SK-MEL-5 (cell line): ENCODE measurements at places on chromosomes 3 and 15.

GRCh38 chr3:71031181-71031580 lies 552.3 kb downstream of the FOXP1 start:
- DNase-seq = no peak

- no peak for DNase-seq
Measured at GRCh38 chr3:115698851-115699591, 75.7 kb downstream of the GAP43 start.

DNA sequence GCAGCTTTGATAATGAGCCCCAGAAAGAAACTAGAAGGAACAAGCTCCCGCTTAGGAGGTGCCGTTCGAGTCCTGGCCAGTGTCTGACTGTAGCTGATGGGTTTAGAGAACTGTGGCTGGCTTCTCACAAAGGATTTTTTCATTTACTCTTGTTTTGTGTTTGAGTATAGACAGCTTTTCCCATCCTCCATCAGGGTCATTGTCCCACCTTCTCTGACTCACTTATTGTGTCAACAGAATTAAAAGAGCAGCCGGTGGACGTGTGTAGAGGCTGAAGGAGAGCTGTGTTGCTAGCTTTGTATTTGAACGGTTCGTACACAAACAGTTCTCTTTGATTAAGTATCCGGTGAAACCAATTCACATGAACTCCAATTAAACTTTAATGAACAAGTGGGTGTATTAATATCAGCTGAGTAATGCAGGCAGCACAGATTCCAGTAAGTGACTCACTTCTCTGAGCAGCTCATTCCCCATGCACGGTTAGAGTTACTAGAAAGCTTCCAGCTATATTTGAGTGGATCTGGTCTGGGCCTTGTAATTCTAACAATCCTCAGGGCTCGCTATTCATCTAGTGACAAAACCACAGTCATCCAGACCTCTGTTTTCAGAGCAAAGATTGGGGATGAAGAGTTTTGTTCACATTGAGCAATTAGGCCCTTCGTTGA lies 141.0 kb downstream of the LPP start:
- DNase-seq = peak; percentile 73

- no peak for DNase-seq
Measured at GRCh38 chr3:45878124-45878523, 8.2 kb upstream of the CCR9 start.

DNA sequence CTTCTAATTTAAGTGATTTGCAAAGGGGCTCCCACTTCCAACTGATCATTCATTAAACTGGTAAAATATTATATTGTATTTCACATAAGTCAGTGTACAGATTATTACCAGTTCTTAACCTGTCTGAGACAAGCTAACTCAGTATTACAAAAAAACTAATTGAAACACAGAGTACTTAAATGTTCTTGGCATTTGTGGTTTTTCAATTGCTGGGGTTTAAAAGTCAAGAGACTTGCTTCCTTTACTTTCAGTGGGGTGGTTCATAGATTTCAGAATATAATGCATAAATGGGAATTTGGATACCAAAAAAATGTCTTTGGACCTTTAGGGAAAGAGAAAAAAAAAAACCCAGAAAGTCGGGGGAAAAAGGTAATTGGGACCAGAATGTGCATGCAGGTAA lies 85.0 kb downstream of the ATP10A start:
- no peak for DNase-seq

DNA sequence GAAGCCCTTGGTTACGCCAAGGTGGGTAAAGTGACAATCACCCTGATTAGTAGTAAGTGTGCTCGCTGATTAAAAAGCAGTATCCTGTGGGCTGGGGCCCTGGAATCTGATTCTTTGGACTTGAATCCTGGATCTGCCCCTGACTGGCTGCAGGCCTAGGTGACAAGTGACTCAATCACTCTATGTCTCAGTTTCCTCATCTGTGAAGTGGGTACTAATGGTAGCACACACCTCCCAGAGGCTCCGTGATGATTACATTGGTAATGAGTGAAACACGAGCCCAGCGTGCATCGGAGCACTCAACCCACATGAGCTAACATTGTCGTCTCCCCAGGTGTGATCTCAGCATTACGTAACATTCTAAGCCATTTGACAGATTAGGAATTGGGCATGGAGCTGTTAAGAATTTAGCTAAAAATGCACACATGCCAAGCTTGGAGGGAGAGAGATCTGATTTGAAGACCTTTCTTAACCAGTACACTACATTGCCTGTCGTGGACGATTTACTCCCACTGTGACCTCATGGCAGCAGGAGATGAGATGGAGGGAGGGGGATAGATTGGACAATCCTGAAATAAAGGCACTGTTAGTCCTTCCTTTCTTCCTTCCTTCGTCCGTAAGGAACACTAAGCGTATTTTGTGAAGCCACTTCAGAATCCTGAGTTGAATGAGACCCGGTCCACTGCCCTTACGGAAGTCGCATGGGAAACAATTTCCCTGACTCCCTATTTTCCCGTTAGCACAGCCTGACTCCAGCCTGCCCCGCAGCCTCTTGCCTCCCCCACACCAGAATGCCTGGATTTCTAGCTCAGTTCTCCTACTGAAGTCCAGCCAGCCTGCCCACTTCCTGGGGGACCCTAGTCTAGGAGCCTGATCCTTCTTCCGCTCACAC lies 32.1 kb downstream of the MGLL start:
- DNase-seq = no peak

GRCh38 chr15:71231758-71232157 lies 116.5 kb downstream of the THSD4 start:
- DNase-seq = no peak

DNA sequence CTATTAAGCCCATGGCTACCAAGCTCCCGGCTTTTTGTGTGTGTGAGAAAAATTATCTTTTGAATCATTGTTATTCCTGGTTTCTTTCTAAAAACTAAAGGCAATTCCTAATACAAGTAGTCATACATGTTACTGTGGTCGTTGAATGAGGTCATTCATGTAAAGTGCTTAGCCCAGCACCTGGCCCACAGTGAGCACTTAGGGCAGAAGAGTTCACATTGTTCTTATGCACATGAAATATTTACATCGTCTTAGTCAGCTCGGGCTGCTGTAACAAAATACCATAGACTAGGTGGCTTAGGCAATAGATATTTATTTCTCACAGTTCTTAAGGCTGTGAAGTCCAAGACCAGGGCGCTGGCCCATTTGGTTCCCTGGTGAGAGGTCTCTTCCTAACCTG lies 216.1 kb downstream of the SHQ1 start:
- DNase-seq = no peak

GRCh38 chr15:58462973-58463663 lies 31.3 kb downstream of the LIPC start:
- DNase-seq = no peak

- no peak for DNase-seq
Measured at GRCh38 chr3:134426660-134427181, 52.5 kb upstream of the AMOTL2 start.

DNA sequence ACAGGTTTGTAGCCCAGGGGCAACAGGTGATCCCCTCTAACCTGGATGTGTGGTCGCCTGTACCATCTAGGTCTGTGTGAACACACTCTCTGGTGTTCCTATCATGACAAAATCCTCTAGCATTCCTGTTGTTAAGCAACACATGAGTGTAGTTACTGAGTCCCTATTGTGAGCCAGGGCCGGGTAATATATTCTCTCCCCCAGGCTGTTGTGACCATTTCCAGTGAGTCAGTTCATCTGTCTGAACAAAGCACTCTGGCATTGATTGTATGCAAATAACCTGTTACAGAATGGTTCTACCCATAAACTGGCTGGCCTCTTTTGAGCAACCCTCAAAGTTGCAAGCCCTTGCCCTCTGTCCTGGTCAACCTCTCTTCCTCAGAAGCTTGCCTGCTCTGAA lies 2.6 kb upstream of the FLNB start:
- DNase-seq = peak; percentile 25

DNA sequence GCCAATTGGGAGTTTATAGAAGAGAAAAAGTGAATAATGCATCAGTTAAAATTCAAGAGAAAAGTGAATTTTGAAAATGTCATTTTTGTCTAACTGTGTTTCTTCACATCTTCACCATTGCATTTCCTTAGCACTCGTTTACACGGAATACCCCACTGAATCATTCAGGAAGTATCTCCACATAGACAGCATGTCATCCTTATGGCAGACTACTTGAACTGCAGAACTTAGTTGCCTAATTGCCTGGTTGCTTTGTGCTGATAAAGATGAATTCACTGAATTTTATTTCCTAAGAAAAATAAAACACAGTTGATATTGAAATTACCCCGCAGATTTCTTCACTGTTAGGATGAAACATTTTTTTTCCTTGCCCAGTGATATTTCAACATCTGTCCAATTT lies 627.1 kb downstream of the ROBO1 start:
- no peak for DNase-seq

DNA sequence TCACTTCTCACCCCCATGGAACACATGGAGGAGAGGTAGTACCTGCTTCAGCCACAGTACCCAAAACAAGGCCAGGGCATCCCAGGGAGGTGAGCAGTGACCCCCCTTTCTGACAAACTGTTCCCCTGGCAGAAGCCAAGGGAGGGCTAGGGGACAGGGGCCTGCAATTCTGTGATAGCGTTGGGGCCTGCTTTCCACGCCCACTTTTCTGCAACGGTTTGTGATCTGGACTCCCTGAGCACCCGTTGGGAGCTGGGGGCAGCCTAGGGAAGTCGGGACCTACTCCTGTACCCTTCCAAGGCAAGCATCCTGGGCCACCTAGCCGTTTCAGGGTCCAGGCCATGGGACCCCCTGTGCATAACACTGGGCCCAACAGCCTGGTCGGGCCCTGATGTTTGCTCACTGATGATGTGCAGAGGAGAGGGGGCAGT lies 996 bp upstream of the DNAJA4 start:
- DNase-seq = no peak

GRCh38 chr3:20125289-20125688 lies 60.7 kb downstream of the SGO1 start:
- DNase-seq = no peak

GRCh38 chr3:124246949-124247348 lies 255.0 kb upstream of the ROPN1 start:
- peak; percentile 71 for DNase-seq

DNA sequence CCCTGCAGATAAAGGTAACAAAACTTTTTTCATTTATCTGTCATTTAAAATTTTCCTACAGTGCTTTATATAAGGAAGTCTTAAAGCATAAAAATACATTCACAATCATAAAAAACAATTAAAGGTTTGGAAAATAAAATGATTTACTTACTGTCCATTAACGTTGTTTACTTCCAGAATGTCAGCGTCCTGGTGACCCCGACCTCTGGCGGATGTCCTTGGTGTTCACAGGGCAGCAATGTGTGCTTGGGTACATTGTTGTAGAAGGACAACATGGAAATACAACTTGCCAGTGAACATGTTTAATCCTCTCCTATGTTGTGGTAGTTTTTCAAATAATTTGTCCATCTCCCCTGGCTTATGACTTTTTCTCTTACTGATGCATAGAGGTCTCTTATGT lies 168.8 kb upstream of the NDN start:
- DNase-seq = no peak

DNA sequence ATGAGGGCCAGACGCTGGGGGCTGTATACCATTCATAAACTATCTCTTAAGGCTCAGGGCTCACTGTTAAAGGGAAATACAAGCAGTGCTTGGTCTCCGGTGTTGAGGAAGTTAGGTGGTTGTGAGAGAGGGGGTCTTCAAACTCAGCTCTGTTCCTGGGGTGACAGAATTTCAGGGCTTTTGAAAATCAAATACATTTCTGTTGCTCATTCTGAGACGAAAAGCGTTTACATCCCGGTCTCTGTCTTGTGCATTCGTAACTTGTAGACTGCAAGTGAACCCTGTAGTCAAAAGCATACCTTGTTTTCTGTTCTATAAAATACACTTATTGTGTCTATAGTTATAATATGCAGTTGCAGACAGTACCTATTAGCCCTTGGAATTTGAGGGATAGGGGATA lies 1.7 kb downstream of the SLCO3A1 start:
- DNase-seq = no peak

DNA sequence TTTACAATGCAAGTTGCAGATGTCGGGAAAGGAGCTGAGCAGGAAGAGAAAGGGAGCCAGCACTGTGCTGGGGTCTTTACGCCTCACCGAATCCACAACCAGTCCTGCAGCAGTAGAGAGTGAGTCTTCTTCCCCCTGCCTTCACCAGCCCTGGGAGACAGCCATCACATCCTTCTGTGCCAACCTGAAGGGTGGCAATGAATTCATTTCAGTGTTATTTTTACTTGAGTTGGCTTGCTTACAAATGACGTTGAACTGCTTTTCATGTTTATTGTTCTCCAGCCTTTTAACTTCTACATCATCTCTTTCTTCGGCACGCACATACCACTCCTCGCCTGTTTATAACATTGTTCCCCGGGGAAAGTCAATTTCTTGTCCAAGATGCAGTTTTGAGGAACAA lies 77.1 kb downstream of the TRIM42 start:
- no peak for DNase-seq

GRCh38 chr3:34377961-34378360 lies 579.5 kb downstream of the PDCD6IP start:
- no peak for DNase-seq

DNA sequence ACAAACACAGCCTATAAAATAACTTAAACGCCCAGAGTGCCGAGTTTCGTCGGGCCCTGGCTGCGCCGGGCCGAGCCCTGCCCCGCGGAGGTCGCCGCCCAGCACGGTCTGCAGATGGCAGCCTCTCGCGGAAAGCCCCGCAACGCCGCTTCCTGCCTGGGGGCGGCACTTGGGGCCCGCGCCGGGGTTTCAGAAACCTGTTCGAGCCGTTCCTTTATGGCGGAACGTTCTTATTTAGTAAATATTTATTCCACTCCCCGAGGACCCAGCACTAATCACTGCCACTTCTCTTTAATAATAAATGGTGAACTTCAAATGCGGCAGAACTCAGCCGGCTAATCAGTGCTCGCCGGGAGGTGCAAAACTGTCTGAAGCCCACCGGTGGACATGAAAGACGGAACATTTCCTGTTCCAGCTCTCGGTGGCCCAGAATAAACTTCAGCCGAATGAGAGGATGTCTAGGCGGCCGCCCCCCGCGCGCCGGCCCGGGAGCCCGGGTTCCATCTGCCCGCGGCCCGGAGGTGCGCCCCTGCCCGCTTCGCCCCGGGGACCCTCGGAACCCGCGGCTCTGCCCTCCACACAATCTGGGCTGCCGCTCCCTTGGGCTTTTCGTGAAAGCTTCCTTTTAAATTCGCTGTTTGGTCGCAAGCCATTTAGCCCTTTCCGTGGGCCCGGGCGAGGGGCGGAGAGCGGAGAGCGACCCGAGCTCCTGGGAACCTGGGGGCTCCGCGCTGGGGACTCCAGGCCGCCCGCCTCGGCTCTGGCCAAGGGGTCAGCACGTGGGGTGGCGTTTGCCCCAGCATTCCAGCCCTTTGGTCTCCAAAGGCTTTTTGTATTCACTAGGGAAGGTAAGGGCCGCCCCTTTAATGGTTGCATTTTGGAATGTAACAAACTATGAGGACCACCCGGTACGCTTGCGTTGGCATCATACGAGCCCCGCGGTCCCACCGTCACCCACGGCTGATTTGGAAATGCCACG lies 110.8 kb upstream of the ATP11B start:
- peak; percentile 25 for DNase-seq

DNA sequence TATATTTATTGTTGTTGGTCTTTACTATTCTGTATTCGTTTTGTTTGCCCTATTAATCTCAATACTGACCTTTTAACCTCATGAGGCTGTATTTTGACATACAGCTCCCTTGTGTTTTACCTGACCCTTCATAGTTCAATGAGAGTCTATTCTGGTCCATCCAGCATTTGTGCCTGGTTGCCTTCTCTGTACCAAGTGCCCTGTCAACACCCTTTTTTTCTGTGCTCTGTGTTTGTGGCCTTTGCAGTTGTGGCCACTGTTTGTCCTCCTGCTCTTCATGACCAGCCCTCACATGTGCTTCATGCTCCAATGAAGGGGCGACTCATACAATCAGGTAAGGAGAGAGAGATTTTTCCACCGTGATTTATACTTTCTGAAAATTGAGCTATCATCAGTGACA lies 368.2 kb downstream of the IL20RB start:
- no peak for DNase-seq

GRCh38 chr3:110813541-110813940 lies 258.1 kb upstream of the NECTIN3 start:
- DNase-seq = no peak
